Fibroblast of mammary gland (primary cell): ENCODE measurements at places on chromosomes 11 and 22.

DNA sequence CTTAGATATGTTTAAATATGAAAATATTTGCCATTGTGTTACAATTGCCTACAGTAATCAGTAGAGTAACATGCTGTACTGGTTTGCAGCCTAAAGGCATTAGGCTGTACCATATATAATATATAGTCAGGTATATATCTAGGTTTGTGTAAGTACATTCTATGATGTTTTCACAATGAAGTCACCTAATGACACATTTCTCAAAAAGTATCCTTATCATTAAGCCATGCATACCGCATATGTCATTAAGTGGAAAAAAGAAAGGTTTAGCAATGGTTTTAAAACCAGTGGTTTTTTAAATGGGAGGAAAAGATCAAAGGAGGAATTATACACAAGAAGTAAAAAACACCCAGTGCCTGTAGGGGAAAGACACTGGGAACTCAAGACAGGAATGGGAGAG lies 122.7 kb downstream of the RBFOX2 start:
- no peak for DNase-seq

DNA sequence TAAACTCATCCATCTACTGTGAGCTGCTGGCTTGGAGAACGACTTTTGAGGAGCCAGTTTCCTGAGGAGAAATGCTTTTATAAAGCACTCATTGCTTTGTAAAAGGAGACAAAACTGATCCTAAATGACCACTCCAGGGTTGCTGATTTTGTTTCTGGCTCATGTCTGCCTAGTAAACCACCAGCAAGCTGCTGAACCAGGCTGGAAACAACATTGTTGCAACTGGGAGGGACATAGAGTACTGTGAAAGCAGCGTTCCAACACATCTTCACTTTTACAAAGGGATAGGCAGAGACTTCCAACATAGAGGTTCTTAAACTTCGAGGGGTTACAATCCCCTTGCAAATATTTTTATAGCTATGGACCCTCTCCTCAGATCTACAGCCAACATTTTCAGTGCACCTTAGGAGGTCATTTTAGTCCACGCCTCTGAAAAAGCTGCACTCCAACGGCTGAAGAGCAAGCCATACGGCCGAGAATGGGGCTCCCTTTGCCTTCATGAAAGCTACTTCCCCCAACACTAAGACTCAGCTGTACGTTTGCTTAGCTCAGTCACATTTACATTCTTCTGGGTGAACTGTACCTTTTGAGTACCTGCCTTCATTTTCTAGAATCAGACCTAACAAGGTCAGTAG lies 54.7 kb downstream of the PANX1 start:
- no peak for DNase-seq

GRCh38 chr22:41524809-41525449 lies 19.3 kb downstream of the POLR3H start:
- DNase-seq, result peak; percentile 59

DNA sequence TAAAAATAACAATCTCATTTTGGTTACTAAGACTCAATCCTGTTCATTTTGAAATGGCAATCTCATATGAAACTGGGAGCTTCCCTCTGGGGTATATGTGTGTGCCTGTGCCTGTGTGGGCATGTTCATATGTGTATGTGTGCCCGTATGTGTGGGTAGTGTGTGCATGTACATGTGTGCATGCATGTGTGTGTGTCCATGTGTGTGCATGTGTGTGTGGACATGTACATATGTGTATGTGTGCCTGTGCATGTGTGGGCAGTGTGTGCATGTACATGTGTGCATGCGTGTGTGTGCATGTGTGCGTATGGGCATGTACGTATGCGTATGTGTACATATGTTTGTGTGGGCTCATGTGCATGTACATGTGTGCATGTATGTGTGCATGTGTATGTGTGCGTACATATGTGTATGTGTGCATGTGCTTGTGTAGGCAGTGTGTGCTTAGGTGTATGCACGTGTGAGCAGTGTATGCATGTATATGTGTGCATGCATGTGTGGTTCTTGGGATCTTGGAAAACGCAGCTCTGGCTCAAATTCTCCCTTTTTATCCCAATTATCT lies 24.5 kb upstream of the CACNG2 start:
- no peak for DNase-seq

- no peak for DNase-seq
These were observed 322.7 kb upstream of the ISX start for GRCh38 chr22:34743110-34743751.

GRCh38 chr11:116853461-116854073 lies 16.1 kb upstream of the APOA1 start:
- peak; percentile 96 for DNase-seq

DNA sequence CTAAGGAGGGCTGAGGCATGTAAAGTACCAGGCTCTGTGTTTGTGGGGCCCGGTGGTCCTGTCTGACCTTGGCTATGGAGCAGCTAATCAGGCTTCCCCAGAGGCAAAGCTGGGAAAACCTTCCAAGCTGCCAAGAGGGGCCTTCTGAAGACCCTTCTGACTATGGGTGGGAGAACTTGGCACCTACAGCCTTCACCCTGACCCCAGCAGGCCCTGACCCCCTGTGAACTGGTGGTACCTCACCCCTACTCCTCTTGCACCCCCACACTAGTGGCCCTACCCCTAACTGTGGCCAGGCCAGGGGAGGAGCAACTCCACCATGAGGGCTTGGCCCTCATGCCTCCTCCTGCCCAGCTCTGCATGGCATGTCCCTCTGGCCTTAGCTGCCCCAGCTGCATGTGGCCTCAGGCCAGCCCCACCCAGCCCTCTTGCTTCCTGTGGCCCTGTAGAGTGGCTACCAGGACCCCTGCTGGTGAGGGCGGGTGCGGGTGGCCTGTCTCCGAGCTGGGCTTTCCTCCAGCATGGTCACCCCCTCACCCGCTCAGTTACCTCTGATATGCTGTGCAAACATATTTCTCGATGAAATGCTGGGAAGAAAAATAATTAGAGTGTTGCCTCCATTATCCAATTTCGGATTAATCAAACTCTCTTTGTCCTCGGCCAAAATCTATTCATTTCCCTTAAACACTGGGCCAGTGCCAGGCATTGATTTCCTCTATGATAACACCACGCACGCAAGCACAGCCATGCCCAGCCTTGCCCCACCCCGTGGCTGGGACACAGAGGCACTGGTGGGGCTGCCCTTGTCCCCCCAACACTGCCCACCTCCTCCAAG lies 7.5 kb downstream of the GNAZ start:
- DNase-seq, result no peak

GRCh38 chr11:62856333-62856895 lies 17.0 kb upstream of the WDR74 start:
- peak; percentile 16 for DNase-seq

DNA sequence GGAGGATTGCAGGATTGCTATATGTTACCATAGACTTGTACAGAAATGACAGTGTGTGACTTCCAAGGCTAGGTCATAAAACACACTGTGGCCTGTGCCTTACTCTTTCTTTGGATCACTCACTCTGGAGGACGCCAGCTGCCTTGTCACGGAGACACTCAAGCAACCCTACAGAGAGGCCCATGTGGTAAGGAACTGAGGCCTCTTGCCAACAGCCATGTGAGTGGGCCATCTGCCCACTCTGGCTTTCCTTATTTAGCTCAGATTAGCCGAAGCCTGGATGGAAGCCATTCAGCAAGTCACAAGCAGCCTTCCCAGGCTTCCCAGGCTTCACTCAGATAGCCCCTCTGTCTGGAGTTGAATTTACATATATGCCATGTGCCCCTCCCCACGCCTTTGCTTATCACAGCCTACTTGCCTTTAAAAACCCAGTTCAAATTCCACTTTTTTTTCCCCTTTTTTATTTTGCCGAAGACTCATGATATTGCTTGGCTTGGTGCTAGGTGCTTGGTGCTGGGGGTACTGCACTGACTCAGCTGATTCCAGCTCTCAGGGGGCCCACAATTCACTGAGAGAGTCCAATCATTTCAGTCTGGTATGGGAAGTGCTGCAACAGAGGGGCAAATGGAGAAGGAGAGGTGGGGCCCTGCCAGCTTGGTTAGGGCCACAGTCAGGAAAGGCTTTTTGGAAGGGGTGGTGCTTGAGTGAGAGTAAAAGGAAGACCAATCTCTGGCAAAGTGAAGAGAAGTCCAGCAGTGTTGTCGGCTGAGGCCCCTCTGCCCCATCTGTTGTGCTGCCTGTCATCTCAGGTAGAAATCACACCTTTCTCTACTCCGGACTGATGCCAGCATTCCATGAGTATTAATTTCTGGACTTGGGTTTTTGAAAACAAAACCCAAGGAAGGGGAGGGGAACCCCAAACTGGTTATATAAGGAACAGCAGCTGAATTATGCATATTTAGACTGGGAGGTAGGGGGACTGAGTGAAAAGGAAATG lies 14.5 kb upstream of the P4HA3 start:
- DNase-seq, result peak; percentile 94

DNA sequence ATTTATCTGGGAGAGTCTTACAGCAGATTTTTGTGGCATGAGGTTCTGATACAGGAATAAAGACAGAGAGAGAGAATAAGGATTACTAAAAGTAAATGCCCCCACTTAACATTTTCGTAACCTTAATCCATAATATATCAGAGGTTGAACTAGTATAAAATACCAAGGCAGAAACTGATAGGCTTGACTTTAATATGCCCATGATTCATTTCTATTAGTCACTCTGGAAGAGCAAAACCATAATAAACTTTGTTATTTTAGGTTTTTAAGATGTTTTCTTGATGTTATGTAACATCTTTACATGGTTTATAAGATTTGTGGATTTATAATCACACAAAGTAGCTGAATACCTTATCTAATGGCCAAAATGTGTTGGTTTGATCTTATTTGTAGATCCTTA lies 19.1 kb downstream of the GUCY1A2 start:
- peak; percentile 30 for DNase-seq

GRCh38 chr22:44455151-44455962 lies 42.7 kb downstream of the RTL6 start:
- DNase-seq, result no peak

GRCh38 chr22:39634530-39635405 lies 64.2 kb downstream of the CACNA1I start:
- DNase-seq, result peak; percentile 90

GRCh38 chr11:5580577-5580976 lies at the start of gene OR52B6:
OR52B6 (plus strand) TSS chr11:5580877; CDS start chr11:5580877, 0 bp downstream.
- DNase-seq, result no peak

- DNase-seq, result no peak
These were observed 21.6 kb downstream of the SVIP start for GRCh38 chr11:22807855-22808570.

DNA sequence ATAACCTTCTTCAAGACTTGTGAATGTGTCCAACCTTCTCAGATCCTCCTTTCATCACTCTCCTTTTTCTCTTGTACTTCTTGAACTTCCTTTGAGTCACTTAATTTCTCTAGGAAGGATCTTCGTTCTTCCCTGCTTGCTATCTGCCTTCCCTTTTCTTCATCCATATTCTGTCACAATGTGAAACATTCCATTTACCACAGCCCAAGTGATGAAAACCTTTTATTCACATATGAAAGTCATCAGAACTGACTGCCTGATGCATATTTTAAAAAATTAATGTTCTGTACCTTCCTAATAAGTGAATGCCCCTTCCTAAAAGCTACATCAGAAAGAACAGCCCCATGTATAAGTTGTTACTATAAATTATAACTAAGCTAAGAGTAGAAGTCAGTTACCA lies 520.4 kb upstream of the LUZP2 start:
- DNase-seq, result peak; percentile 68

GRCh38 chr11:35363854-35364780 lies 55.2 kb downstream of the SLC1A2 start:
- DNase-seq, result peak; percentile 92

DNA sequence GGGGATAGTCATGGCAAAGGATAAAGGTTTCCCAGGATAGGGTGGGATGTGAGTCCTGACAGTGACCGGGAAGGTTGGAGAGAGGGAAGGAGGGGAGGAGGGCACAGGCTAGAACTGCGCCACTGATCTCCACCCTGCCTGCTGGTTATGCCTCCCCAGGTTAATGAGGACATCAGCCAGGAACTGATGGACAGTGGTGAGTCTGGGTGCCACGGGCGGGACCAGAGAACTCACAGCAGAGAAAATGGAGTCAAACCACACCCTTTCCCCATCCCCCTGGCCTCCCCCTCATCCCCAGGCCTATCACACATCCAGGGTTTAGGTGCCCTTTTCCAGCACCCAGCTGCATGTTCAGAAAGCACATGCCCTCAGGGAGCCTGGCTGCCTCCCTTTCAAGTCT lies 10.2 kb downstream of the ANKK1 start:
- DNase-seq, result no peak

- peak; percentile 78 for DNase-seq
These were observed 53.0 kb downstream of the LARGE1 start for GRCh38 chr22:33867118-33867866.

GRCh38 chr22:21680830-21681565 lies 15.2 kb downstream of the PPIL2 start:
- DNase-seq, result no peak

DNA sequence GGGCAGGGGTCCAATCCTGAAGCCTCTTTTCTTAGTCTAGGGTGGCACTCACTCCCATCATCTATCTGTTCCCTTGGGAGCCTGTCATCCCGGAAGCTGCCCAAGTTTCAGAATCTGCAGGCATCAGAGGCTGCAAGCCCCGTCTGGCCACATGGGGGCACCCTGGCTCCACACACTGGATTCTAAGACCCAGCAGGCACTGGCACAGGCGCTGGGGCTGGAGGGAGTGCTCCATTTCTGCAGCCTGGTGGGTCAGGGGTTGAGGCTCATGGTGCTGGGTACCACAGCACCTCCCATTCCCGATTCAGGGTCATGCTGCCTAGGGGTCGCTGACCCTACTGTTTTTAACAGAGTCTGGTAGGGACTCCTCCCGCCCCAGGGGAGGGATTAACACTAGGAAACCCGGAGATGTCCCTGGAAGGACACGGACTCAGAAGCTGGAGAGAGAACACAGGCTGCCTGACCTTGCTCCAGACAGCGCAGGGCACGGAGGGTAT lies 243.9 kb upstream of the SYN3 start:
- peak; percentile 69 for DNase-seq
